ENCODE measurements at places on chromosomes 3 and 15.
A peak's percentile ranks its signal among the peaks of the same experiment; 100 is the strongest.

GRCh38 chr3:41448396-41448795 lies 249.1 kb downstream of the CTNNB1 start:
- DNase-seq: peak; percentile 2

DNA sequence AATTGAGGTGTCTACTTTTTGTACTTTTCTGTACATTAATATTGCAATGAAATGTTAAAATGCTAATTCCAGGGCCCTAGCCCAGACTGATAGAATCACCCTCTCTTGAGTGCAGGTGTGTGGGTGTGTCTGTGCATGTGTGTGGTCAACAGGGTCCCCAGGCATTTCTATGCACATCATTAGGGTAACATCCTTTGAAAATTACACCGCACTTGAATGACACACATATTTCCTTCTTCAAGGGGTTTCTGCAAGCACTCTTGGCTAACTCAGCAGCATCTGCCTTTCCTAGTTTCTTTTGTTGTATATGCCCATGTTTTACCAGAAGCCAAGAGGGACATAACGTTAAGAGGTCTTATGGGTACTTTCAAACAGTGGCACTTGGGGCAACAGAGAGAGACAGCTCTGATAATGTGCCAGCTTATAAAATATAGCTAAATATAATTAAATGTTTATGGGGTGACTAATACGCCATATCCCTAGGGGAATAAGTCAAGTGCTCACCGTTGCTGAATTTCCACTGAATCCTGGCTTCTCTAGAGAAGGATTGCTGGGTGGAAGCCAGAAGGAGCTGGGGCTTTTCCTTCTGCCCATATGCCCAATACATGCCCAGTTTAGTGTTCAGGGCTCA lies 54.5 kb upstream of the LRIG1 start:
- DNase-seq: no peak

- no peak for DNase-seq
These were observed 332.9 kb downstream of the TIGIT start for GRCh38 chr3:114626751-114627150.

DNA sequence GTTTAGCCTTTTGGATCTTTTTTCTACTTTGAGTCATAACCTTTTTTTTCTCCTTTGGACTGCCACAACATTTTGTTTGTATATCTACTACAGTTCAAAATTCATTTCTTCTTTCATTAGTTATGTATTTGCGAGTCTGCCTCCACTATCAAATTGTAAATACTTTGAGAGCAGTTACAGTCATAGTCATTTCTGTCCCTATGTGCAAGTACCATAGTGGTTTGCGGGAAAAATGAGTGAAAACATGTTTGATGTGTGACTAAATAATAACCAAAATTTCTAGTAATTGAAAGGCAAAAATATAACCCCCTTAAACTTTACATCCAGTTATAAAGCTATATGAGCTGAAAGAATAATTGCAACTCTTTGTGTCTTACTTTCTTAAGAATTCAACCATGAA lies 45.8 kb upstream of the CCDC50 start:
- no peak for DNase-seq

GRCh38 chr3:158732856-158733200 lies 571 bp upstream of the RARRES1 start:
- no peak for DNase-seq

GRCh38 chr3:170848292-170848917 lies 21.6 kb downstream of the RPL22L1 start:
- peak; percentile 30 for DNase-seq

GRCh38 chr3:14154895-14155440 lies 23.4 kb downstream of the XPC start:
- DNase-seq: no peak

GRCh38 chr3:144677103-144677502 lies 705.5 kb downstream of the DIPK2A start:
- no peak for DNase-seq

DNA sequence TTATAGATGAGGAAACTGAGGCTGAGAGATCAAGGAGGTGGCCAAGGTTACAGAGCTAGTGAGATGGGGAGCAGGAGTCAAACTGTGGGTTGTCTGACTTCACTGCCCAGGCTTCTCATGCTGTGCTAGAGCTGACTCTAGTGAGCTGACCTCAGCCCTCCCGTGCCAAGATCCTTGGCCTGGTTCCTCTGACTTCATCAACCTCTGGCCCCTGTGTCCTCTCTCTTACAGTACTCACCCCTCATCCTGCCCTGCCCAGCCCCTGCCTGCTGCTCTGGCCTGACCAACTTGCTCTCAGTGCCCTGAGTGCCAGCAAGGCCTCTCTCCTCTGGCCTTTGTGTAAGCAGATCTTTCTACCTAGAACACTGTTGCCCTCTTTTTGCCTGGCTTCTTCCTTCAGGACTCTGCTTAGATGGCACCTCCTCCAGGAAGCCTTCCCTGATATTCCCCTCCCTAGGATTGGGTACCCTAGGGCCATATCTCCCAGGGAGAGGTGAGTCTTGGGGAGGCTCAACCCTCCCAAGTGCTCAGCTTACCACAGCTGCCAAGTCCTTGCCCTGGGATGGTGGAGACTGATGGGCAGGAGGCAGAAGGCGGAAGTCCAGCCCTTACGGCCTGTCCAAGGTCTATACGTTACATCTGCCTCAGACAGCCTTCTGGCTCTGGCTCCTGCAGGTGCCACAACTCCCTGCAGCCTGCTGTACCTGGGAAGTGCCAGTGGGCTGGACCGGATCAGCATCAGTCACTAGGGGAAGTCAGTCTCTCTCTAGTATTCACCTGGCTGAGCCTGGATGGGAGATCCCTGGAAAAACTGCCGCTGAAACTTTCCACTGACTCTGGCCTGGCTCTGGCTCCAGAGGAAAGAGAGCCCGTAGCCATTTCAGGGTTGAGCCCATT lies 36.3 kb upstream of the FAM107A start:
- DNase-seq: no peak

GRCh38 chr3:31345581-31345980 lies 187.1 kb upstream of the STT3B start:
- DNase-seq: no peak

GRCh38 chr3:9957214-9957613 lies 5.0 kb upstream of the PRRT3 start:
- no peak for DNase-seq

GRCh38 chr3:129016720-129017483 lies 15.8 kb downstream of the EFCC1 start:
- DNase-seq: no peak

GRCh38 chr3:158522221-158523136 lies 48.5 kb upstream of the MLF1 start:
- no peak for DNase-seq

DNA sequence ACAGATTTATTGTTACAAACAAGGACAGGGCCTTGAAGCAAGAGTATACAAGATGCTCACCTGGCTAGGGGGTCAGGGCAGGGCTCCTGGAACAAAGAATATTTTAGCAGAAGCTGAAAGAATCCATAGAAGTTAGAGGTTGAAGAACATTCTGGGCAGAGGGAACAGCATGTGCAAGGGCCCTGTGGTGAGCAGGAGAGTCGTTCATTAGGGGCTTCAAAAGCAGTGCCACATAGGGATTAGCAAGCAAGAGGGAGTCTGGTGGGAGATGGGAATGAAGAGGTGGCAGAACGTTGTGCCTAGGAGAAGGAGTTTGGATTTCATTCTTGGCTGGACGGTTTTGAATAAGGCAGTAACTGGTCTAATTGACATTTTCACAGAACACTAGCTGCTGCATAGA lies 22.9 kb downstream of the DNAJB8 start:
- DNase-seq: no peak

- no peak for DNase-seq
These were observed 30.4 kb upstream of the COLQ start for GRCh38 chr3:15551902-15552301.

- no peak for DNase-seq
These were observed 76.8 kb downstream of the TNIK start for GRCh38 chr3:171383206-171384018.

DNA sequence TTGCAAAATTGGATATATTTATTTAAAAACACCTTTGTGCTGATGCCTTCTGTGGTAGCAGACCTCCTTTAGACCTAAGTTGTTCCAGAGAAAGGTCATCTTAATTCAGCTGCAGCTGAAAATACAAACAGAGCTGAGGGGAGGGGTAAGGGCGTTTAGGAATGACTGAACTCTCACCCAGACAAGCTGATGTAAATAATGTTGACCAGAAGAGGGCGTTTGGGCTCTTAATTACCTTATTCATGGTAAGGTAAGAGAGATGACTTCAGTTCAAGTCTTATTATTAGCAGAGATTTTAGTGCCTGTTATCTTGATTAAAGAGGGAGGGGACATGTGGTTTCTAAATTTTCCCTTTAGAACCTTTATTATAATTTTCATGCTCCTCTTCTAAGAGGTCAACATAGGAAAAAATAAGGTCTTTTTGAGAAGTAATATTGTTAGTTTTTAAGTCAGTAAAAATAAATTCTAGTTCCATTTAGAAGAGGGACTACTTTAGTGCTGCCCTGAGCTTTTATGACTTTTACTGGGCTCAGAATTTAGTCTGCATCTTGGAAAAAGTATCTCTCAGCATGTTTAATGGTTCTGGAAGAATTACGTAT lies 46.3 kb downstream of the GPR171 start:
- DNase-seq: peak; percentile 82

GRCh38 chr3:106473576-106474475 lies 605.0 kb upstream of the CBLB start:
- no peak for DNase-seq

GRCh38 chr15:61479613-61480012 lies 250.5 kb upstream of the RORA start:
- DNase-seq: no peak

DNA sequence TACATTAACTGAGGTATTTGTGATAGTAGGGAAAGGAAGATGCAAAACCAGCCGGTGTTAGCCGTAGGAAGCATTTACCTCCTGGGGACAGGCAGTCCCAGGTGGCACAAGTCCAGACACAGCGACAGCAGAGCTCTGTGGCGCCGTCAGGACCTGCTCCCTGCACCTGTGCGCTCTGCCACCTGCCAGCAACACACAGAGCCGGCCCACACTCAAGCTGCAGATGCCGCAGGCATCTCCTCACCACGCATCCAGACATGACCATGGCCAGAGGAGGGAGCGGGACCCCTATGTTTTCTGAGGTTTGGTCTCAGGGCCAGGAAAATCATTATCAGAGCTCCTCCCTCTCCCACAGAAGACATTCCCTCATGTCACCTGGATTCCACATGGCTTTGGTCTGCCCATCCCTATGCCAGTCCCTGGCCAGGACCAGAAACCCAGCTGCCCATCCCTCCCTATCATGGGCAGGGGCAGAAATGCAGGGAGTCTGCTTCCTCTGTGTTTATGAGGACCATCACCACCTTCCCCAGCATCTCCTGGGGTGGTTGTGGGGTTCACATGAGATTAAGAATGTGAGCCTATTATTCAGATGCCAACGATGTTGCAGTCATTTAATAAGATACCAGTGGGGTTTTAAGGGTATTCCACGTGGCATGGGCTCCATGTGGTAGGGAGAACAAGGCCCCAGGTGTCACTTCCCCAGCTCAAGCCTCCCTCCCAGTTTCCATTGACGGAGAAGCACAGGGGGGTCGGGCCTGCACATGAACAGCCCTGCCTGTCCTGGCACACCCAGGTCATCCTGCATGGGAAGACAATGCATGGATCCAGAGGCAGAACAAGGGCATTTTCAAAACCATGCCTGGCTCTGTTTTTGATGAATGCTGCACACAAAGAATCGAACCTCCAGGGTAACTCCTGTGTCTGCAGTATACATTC lies 251.1 kb downstream of the OCA2 start:
- DNase-seq: no peak

GRCh38 chr3:69669070-69669469 lies 70.2 kb upstream of the MITF start:
- DNase-seq: no peak

GRCh38 chr3:146838221-146838620 lies 233.1 kb upstream of the PLSCR5 start:
- DNase-seq: no peak

DNA sequence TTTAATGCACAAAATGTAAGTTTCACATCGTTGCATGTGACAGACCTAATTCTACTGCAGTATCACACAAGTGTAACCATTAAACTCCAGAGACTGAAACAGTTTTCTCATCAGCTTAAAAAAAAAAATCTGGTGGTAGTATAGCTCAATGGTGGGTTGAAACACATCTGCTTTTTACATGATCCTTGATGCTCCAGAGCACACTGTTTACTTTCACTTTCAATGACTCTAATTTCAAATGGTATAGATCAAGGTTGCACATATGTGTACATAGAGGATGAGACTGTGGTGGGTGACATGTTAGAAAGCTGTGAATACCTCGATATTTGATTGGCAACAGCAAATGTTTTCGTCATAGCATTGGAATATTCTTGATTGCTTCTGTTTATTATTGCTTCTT lies 22.4 kb downstream of the MCTP2 start:
- peak; percentile 6 for DNase-seq

DNA sequence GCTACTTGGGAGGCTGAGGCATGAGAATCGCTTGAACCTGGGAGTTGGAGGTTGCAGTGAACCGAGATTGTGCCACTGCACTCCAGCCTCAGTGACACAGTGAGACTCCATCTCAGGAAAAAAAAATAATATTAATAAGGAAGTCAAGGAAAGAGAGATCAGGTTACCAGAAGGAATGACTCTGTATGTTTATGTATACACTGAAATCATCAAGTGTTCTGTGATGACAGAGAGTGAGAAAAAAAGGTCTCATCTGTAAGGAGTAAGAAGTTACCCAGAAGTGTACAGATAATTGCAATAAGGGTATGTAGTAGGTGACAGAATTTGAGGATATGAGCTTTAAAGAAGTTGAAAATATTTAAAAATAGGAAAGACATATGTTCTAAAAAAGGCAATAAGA lies 4.3 kb upstream of the CCDC50 start:
- peak; percentile 32 for DNase-seq

DNA sequence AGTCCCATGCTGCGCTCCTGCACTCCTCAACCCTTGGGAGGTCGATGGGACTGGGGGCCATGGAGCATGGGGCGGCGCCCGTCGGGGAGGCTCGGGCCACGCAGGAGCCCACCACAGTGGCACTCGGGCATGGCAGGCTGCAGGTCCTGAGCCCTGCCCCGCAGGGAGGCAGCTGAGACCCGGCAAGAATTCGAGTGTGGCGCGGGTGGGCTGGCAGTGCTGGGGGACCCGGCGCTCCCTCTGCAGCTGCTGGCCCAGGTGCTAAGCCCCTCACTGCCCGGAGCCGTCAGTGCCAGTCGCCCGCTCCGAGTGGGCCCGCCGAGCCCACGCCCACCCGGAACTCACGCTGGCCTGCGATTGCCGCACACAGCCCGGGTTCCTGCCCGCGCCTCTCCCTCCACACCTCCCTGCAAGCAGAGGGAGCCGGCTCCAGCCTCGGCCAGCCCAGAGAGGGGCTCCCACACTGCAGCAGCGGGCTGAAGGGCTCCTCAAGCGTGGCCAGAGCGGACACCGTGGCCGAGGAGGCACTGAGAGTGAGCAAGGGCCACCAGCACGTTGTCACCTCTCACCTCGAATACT lies 200.3 kb downstream of the ROBO2 start:
- no peak for DNase-seq

All from DMS53 (cell line).